ENCODE measurements at places on chromosomes 1 and 21.

- no peak for DNase-seq
Measured at GRCh38 chr1:221468546-221468945, 273.3 kb downstream of the DUSP10 start.

- no peak for DNase-seq
Measured at GRCh38 chr1:3787349-3787715, 9.0 kb downstream of the LRRC47 start.

DNA sequence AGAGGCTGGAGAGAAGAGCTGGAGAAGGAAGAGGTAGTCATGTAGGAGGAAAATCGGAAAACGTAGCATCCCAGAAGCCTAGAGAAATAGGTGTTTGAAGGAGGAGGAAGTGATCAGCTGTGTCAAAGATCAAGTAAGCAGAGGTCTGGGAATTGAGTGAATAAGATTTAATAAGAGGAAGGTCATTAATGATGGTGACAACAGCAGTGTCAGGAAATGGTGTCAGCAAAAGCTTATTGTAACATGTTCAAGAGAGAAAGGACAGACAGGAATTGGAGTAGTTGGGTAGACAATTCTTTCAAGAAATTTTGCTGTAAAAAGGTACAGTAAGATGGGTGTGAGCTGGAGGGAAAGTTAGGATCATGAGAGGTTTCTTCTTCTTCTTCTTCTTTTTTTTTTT lies 41.6 kb upstream of the SLC6A9 start:
- DNase-seq = no peak

- DNase-seq = no peak
Measured at GRCh38 chr21:45294509-45295291, 7.0 kb upstream of the POFUT2 start.

- no peak for DNase-seq
Measured at GRCh38 chr1:171487038-171487437, 1.7 kb downstream of the PRRC2C start.

- DNase-seq = no peak
Measured at GRCh38 chr21:41901099-41901498, 22.0 kb upstream of the PRDM15 start.

DNA sequence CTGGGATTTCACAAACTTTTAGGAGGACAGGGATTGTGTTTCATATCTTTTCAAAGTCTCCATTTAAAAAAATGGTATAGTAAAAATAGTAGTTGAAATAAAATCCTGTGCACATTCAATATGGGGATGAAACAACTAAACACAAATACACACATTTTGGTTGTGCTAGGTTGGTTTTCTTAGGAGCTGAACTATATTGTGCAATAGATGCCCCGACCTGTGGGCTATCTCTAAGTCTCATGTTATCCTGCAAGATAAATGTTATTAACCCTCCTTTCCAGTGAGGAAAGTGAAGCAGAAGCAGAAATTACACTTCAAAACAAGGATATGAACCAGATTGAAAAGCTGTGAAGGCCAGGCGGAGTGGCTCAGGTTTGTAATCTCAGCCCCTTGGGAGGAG lies 1.3 kb upstream of the PLD5 start:
- no peak for DNase-seq

GRCh38 chr1:4396551-4396950 lies 257.9 kb upstream of the AJAP1 start:
- no peak for DNase-seq

DNA sequence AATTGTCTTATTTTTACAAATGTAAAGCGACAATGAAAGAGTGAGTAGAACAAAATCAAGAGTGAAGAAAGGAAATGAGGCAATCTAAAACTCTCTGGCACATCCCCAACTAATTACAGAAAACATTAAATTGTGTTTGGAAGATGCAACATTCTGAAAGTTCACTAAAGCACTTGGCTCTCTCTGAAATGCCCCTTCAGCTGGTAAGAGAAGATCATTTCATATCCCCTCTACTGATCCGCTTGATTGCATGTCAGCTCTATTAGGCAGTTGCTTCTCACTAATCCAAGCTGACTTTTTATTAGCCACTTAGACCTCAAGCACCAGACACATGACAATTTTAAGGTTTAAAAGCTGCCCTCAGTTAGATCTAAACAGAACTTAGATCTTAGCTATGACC lies 262.8 kb upstream of the PRMT6 start:
- DNase-seq = no peak

DNA sequence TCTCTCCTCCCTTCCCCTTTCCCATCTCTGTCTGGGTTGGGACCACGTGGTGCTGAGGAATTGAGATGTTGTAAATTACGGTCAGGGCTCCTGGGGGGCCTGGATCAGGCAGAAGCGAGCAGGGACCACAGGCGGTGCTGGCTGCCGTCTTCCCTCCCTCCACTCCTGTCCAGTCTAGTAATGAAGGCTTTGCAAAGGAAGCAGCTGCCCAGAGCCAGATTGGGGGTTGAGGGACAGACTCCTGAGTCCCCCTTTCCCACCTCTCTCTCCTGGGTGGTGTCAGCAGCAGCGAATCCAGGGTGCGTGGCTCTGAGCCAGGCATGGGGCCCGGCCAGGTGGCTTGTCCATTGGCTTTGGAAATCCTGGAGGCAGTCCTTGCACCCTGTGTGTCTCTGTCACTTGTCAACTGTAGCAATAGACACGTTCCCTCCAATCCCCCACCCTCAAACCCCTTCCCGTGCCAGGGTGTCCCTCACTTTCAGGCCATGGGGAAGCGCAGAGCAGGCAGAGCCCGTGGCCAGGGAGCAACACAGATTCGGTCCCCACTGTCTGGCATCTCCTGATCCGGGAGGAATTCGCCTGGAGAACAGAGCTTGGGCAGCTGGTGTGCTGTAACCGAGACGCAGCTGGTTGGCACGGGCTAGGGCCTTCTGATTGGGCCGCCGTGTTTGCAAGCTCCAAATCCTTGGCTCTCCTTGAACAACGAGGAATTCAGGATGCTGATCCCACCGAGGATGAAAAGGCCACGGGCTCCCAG lies 64.8 kb upstream of the WNT4 start:
- DNase-seq = no peak

DNA sequence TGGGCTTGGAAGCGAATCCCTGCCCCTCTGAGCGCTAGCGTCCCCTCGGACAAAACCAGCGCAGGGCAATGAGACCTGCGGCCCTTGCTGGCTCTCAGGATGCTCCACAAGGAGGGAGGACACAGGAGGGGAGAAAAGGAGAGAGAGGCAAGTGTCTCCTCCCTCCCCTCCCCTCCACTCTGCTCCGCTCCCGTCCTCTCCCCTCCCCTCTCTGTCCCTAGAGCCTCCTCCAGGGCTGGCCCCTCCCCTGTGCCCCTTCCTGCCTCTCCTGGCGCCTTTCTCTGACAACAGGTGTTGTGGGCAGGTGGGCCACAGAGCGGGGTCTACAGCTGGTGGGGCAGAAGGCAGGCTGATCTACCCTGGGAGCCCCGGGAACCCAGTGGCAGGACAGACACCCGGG lies 35.2 kb downstream of the TP73 start:
- no peak for DNase-seq

DNA sequence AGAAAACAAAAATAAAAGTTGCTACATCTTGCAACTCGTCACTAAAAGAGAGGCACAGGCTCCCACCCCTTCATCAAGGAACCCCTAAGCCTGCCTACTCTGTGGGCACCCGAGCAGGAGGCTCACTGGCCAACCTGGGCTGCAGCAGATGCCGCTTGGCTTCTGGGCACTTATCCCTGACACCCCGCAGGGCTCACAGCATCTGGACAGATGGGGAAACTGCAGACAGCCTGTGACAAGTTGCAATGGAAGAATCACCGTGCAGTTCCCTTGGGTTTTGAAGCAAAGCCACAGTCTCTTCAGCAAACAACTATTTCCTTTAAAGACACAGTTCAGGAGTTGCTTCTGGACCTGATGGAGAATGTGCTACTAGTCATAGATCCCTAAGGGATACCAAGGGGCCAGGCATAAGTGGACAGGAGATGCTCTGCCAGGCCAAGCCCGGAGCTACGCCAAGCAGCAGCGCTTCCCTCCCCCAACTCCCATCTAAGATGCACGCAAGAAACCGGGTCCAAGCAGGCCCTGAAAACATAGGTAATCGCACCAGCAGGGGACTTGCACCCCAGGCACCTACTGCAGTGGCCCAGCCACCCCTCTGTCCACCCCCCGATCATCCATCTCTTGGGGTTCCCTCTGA lies 170.6 kb downstream of the NPHP4 start:
- DNase-seq = no peak

DNA sequence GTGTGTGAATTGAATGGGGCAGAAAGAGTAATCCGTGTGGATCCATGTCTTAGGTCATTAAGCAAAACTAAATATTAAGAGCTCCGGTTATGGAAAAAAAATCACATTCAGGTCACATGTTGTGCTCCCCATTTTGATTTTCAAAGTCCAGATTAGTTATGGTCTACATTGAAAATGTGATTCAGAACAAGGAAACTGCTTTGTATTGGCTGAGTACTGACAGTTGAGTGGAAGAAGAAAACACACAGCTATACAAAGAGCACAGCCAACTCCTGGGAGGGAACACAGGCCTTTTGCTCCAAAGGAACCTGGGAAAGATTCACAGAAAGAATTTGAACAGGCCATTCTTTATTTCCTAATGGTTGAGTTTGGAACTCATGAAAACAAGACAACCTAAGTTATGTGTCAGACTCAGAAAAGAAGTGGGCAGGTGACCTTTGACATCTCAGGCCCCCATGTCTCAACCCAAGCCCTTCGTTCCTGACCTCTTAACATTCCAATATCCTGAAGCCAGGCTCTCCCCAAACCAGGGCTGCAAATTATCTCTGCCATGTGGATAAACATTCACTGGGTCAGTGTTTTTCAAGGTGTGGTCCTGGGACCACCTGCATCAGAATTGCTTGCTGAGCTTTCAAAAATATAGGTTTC lies 159.3 kb upstream of the LMO4 start:
- no peak for DNase-seq

GRCh38 chr1:226677027-226678020 lies 61.8 kb downstream of the ITPKB start:
- no peak for DNase-seq

- DNase-seq = no peak
Measured at GRCh38 chr21:45385549-45386050, 19.4 kb upstream of the COL18A1 start.

DNA sequence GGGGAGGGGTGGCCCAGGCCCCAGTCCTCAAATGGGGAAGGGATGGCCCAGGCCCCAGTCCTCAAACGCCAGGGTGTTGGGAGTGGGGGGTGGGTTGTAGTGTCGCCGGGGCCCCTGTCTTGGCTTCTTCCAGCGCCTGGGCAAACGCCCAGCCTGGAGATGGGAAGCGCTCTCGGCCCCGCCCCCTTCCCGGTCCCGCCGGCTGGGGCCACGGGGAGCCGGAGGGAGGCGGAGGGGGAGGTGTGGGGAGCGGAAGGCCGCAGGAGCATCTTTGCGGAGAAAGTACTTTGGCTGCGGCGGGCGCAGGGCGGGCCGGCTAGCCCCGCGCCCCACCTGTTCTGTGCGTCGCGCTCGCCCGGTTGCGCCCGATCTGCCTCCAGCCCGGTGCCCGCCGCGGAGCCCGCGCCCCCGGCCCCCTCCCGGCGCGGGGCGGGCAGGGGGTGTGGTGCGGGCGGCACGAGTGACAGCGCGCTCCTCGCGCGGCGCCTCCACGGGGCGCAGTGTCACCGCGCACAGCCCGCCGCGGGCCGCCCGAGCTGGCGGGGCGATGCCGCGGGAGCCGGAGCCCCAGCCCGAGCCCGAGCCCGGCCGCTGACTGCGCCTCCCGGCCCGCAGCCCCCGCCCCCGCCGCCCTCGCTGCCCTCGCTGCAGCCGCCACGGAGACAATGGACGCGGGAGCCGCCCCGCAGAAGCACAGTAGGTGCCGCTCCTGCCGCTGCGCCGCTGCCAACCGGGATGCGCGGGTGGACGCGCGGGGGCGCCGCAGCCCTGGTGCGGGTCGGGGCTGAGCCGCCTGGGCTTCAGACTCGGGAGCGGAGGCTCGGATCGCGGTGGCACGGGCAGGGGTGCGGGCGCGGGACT lies 31.1 kb upstream of the PEX10 start:
- DNase-seq = no peak

DNA sequence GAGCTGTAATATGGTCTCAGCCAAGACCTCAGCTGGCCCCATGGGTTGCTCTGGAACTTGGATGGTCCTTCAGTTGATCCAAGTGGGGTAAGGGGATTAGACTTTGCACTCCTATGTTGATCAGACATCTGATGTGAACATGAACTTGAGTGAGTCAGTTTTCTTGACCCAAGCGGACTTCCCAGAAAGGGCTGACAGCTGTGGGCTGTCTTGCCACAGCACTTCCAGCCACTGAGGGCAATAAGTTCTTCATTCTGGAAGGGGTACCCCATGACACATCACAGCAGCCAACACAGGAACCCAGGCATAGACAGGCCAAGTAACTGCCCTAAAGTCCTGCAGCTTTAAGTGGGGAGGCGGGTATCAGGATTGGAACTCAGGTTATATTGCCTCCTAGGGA lies 93.9 kb upstream of the USP24 start:
- DNase-seq = no peak

DNA sequence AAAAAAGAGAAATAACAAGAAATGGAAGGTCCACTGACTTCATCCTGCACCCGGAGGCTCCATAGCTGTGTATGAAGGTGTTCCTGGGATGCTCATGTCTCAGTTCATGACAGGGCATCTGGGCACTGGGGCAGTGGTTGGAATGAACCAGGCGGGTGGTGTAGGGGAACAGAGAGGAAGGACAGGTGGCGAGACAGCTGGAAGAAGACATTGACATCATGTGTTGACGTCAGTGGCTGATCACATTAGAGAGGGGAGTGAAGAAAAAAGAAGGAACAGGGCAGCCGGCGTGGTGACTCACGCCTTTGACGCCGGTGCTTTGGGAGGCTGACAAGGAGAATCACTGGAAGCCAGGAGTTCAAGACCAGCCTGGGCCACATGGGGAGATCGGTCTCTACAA lies 50.1 kb downstream of the HUNK start:
- no peak for DNase-seq

GRCh38 chr1:180542838-180543145 lies 16.0 kb upstream of the OVAAL start:
- DNase-seq = no peak
